ENCODE measurements at places on chromosomes 16 and 17.

- no peak for DNase-seq
Measured at GRCh38 chr17:34519282-34519681, 60.1 kb upstream of the TMEM132E start.

- DNase-seq = no peak
Measured at GRCh38 chr16:89363621-89364393, 126.6 kb downstream of the ANKRD11 start.

- no peak for DNase-seq
Measured at GRCh38 chr17:61048376-61049106, 351.1 kb upstream of the TBX2 start.

GRCh38 chr17:50219342-50219741 is 17.9 kb upstream of the COL1A1 start:
- no peak for DNase-seq

DNA sequence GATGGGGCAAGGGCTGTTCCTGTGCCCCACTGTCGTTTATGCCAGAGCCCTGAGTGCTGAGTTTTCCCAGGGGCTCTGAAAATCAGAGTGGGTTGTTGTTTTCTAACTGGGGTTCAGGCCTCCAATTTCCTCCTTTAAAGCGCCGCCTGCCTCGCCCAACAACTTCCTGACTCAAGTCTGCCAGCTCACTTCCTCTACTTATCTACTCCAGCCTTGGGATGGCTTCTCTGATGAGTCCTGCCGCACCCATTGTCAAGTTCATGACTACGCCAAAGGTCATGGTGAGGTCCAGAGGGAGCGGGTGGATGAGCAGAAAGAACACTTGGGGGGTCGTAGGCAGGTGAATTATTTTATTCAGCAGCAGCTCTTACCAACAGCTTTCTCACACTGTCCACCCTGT is 104.7 kb downstream of the UTP18 start:
- DNase-seq = no peak

GRCh38 chr16:23615805-23616204 is 19.7 kb upstream of the NDUFAB1 start:
- no peak for DNase-seq

GRCh38 chr16:14013571-14014283 is 57.4 kb upstream of the MRTFB start:
- DNase-seq = no peak

DNA sequence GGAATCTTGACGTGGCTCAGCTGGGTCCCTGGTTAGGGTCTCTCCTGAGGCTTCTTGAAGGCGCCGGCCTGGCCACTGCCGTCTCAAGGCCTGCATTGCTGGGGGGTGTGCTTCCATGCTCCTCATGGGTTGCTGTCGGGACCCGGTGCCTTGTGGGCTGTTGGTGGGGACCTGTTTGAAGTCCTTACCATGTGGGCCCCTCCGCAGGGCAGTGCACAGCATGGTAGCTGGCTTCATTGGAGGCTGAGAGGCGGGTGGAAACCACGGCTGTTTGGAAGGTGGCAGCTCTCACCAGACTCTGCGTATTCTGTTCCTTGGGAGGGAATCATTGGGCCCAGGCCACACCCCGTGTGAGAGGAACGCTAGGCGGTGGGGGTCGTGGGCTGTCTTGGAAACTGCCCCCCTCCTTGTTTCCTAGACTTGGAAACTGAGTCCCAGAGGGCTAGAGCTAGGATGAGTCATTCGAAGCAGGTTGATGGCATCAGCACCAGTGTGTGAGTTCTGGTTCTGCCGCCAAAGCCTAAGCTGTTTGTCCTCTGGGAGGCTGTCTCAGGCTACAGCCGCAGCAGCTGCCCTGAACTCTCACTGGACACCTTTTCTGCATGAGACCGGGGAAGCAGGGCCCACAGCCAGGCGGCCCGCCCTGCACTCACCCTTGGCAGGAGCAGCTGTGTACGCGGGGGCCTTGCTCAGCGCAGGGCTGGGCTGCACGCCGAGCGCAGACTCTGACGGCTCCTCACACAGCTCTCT is 35.2 kb downstream of the ZNF750 start:
- DNase-seq = no peak

DNA sequence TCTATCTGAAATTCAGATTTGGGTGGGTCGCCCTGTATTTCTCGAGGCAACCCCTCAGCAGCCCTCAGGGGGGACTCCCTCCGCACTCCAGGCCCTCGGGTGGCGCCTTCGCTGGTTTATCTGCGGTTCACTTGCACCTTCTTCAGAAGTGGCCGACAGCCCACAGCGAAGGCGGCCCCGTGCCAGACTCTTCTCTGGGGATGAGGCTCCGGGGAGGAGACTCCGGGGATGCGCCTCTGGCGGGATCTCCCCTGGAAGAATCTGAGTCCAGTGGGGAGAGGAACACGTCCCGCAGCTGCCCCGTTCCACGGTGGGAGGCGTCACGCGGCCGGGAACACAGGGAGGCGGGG is 63.9 kb upstream of the DNAJA2 start:
- DNase-seq = no peak

DNA sequence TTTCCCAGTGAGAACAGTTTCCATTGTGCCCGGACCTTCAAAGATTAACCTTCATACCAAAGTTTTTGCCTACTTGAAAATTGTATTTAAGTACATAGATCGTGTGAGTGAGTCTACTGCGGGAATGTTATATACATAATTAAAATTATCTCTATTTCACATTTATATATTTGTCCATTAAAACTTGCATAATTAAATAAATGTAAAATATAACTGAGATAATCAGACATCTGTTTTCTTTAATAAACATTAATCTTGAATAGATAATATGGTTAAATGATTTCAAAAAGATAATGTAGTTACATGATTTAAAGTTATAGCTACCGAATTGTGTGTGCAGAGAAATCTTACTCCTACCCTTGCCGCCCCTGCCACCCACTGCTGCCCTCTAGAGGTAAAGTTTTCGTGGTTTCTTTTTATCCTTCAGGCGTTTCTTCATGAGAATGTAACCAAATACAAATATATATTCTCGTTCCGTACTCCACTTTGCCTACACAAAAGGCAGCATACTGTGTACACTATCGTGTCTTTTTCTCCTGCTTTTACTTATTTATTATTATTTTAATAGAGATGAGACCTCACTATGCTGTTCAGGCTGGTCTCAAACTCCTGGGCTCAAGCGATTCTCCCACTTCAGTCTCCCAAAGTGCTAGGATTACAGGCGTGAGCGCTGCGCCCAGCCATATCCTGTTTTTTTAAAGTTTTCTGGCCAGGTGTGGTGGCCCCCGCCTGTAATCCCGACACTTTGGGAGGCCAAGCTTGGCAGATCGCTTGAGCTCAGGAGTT is 35.6 kb downstream of the RPA1 start:
- peak; percentile 7 for DNase-seq

GRCh38 chr17:9956474-9957131 is 51.5 kb upstream of the RCVRN start:
- no peak for DNase-seq

GRCh38 chr17:1043601-1044251 is 46.8 kb downstream of the TIMM22 start:
- DNase-seq = no peak

- DNase-seq = no peak
Measured at GRCh38 chr16:19130852-19131824, 17.4 kb downstream of the ITPRIPL2 start.

DNA sequence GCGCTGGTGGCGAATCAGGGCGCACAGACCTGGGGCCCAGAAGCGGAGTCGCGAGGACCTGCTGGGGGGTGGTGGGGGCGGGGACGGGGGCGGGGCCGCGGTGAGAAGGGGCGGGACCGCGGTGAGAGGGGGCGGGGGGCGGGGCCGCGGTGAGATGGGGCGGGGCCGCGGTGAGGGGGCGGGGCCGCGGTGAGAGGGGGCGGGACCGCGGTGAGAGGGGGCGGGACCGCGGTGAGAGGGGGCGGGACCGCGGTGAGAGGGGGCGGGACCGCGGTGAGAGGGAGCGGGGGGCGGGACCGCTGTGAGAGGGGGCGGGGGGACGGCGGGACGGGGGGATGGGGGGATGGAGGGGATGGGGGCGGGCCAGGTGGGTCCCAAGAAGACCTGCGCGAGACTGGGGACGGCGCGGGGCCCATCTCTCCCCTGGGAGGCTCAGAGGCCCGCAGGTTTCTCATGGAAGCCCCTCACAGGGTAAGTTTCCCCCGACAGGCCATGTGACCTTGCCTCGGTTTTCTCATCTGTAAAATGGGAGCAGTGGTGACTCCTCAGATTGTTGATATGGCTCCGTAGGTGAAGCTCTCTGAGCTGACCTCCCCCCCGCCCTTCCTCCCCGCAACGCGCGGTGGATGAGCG is 28.6 kb upstream of the DBNDD1 start:
- DNase-seq = no peak

DNA sequence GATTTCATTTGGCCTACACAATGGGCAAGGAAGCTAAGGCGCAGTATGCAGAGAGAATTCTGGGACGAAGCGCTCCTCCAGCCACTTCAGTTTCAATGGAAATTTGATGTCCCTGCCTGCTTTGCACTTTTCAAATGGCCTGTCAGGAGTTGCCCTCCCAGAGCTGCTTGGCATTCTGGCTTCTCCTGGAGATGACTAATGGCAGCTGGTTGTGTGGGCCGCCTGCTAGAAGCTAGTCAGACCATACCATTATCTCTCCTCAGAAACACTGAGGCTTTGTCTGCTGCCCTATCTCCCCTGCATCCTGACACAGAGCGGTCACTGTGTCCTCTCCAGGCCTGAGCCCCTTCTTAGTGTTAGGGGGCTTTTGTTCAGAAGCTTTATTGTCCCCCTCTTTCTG is 180.1 kb downstream of the SPECC1 start:
- DNase-seq = no peak

DNA sequence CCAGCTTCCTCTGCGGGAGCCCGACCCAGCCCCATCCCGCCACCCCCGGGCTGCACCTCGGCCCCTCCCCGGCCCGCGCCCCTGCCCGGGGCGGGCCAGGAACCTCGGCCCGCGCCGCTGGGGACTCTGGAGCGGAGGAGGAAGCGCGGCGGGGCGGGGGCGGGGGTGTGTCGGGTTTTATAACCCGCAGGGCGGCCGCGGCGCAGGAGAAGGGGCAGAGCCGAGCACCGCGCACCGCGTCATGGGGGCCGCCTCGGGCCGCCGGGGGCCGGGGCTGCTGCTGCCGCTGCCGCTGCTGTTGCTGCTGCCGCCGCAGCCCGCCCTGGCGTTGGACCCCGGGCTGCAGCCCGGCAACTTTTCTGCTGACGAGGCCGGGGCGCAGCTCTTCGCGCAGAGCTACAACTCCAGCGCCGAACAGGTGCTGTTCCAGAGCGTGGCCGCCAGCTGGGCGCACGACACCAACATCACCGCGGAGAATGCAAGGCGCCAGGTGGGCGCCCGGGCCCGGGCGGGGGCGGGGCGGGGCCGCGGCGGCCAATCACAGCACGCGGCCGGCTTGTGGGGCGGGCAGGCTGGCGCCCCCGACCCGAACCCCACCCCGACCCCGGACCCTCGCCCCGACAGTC is at the start of gene ACE:
TSS of gene ACE (plus strand) at position 208 of the 626 bp plus-strand sequence. CDS start at position 242, 34 bp downstream.
- DNase-seq = no peak

- no peak for DNase-seq
Measured at GRCh38 chr17:43701318-43701743, 39.6 kb upstream of the MEOX1 start.

DNA sequence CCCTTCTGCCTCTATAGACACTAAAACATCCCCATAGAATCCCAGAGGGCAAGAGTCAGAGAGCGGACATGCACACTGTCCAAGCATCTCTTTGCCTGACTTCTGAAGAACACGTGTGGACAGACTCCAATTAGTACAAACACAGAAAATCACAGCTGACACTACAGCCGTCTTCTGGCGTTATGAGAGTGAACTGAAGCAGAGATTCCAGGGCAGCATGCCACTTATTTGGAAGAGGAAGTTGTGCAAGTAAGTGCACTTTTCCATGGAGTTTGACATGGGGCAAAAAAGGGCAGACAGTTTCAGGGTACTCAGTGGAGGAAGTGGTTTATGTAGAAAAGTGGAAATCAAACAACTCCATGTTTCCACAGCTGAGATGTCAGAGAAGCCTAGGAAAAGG is 16.8 kb upstream of the ZNF287 start:
- DNase-seq = no peak

GRCh38 chr17:82497483-82498405 is 21.8 kb upstream of the FOXK2 start:
- DNase-seq = no peak

- no peak for DNase-seq
Measured at GRCh38 chr16:83728492-83728891, 79.3 kb upstream of the HSBP1 start.

- DNase-seq = no peak
Measured at GRCh38 chr16:66374176-66374575, 7.7 kb downstream of the CDH5 start.

GRCh38 chr17:32136856-32137255 is 5.4 kb upstream of the RHOT1 start:
- DNase-seq = no peak

DNA sequence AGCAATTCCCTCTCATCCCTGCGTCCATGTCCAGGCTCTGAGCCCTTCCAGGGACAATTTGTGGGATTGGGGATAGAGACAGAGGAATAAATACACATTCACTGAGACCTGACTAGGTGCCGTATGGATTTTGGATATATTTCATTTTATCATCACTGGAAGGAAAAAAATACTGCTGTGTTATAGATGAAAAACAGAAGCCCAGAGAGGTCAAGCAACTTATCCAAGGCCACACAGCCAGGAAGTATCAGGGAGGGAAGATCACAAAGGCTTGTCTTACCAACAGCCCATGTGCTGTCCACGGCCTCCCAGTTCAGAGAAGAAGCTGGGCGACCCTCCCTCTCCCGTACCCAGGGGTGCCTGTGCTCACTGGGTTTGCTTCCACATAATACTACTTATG is 6.1 kb upstream of the HAP1 start:
- no peak for DNase-seq

GRCh38 chr16:65745201-65745708 is 621.2 kb upstream of the CDH5 start:
- no peak for DNase-seq

GRCh38 chr16:1154291-1154886 is 1.5 kb downstream of the CACNA1H start:
- no peak for DNase-seq

GRCh38 chr17:76872221-76872873 is 4.1 kb downstream of the MGAT5B start:
- no peak for DNase-seq

DNA sequence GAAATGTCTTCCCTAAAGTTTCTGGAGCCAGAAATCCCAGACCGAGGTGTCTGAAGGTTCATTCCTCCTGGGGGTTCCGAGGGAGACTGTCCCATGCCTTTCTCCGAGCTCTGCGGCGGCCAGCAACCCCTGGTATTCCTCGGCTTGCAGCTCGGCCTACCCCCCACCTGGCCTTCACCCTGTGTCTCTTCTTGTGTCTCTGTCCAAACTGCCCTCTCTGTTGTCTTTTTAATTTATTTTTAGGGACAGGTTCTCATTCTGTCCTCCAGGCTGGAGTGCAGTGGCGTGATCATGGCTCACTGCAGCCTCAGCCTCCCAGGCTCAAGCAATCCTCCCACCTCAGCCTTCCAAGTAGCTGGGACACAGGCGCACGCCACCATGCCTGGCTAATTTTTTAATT is 211.7 kb downstream of the SEC14L1 start:
- DNase-seq = no peak

DNA sequence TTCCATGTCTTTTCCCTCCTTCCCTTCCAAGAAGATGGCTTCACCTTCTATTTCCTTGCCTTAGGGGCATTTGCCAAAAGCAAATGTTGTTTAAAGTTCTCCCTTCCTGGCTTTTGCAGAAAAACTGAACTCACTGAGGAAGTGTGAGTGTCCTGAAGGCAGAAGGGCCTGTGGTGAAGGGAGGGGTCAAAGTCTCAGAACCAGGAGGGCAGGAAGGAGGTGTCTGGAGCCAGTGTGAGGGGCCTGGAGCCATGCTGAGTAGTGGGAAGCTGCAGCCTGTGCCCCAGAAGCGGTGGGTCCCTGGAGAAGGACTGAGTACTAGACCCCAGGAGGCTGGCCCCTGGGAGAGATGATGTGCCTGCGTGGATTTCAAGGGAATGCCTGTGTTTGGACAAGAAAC is 23.8 kb upstream of the SUPT4H1 start:
- DNase-seq = no peak

- DNase-seq = peak; percentile 35
Measured at GRCh38 chr16:87461466-87461991, 31.3 kb downstream of the ZCCHC14 start.

All from NCI-H1048 (cell line).